Common myeloid progenitor, CD34-positive (primary cell): ENCODE measurements at places on chromosomes 7 and 10.
A peak's percentile ranks its signal among the peaks of the same experiment; 100 is the strongest.

- peak; percentile 66 for DNase-seq
- peaks cover 29% of the 10 kb centered on the region for H3K27me3 ChIP-seq
- H3K4me1 ChIP-seq, result no peaks in the 10 kb centered on the region
Observed at GRCh38 chr10:123967626-123968243, 76.1 kb upstream of the CPXM2 start.

- no peak overlapping the region for H3K4me3 ChIP-seq
- H3K27ac ChIP-seq, result no peak overlapping the region
- no peak for DNase-seq
- H3K4me1 ChIP-seq, result no peaks in the 10 kb centered on the region
- peaks cover under 1% of the 10 kb centered on the region for H3K27me3 ChIP-seq
- no peaks in the 10 kb centered on the region for H3K36me3 ChIP-seq
Observed at GRCh38 chr7:117470777-117471176, 9.0 kb upstream of the CFTR start.

DNA sequence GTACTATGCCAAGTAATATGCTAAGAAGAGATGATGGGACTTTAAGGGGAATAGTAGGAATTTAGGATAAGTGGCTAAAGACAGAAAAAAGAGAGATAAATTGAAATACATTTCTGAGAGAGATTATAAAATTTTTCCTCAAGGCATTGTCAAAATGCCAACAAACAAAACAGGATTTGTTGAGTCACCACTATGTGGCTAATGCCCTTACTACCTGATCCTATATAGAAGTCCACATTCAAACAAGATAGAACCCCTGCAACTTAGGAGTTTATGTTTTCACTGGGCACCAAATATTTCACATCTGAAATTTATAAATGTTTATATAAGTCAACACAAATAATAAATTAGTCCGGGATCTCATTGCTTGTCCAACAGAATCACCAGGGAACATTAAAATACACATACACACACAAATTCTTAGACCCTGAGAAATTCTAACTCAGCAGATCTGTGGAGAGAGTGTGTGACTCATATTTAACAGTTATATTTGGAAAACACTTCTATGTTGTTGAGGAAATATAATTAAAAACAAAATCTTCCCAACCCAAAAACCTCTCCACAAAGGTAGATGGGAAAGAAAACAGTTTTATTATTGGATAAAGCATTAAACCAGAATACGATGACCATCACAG, 154.3 kb downstream of the PPP1R3A start:
- H3K4me3 ChIP-seq, result no peak overlapping the region
- H3K4me1 ChIP-seq, result peaks cover 5% of the 10 kb centered on the region
- no peak for DNase-seq
- no peak overlapping the region for H3K27ac ChIP-seq
- no peaks in the 10 kb centered on the region for H3K36me3 ChIP-seq

DNA sequence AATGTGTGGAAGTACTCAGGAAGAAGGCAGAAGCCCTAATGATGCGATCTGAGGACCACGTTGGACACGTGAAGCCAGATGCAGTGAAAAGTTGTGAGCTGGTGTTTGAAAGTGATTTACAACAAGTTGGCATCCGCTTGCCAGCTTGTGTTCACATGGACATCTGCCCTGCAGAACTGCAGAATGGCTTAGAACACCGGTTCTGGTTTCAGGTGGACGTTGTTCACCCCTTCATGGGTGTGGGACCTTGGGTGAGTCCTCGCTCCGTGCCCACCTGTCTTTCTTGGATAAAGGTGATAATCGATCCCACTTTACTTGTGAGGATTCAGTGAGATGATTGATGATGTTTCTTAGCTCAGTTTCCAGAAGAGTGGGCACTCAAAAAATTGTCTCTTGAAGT, 53.8 kb downstream of the CAMK1D start:
- H3K27me3 ChIP-seq, result no peaks in the 10 kb centered on the region
- H3K4me3 ChIP-seq, result no peak overlapping the region
- no peak for DNase-seq
- no peak overlapping the region for H3K27ac ChIP-seq
- peaks cover 10% of the 10 kb centered on the region for H3K4me1 ChIP-seq
- H3K36me3 ChIP-seq, result peaks cover 5% of the 10 kb centered on the region

DNA sequence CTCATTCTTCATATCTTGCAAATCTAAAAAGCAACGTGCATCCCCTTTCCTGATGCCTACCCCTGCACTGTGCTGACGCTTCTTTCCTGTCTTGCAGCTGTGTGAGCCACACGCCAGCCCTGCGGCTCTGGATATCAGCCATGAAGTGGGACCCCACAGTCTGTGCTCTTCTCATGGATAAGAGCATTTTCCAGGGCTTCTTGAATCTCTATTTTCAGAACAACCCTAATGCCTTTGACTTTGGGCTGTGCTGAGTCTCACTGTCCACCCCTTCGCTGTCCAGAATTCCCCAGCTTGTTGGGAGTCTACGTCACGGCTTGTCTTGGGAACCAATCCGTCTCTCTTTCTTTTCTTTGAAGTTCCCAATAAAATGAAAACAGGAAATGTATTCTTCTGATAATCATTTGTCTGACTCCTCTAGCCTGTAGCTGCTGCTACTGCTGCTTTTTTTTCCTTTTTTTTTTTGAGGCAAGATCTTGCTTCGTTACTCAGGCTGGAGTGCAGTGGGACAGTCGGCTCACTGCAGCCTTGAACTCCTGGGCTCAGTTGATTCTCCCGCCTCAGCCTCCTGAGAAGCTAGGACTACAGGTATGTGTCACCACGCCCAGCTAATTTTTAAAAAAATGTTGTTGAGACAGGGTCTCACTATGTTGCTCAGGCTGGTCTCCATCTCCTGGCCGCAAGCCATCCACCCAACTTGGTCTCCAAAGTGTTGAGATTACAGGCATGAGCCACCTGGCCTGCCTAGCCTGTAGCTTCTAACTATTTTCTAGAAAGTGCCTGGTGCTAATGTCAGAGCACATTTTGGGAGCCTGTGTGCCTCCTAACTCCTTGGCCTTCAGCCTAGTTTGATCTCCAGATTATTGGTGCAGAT, 30.3 kb downstream of the GSTO2 start:
- H3K27ac ChIP-seq, result no peak overlapping the region
- H3K4me1 ChIP-seq, result peaks cover 8% of the 10 kb centered on the region
- H3K4me3 ChIP-seq, result no peak overlapping the region
- no peaks in the 10 kb centered on the region for H3K36me3 ChIP-seq
- peak; percentile 49 for DNase-seq

DNA sequence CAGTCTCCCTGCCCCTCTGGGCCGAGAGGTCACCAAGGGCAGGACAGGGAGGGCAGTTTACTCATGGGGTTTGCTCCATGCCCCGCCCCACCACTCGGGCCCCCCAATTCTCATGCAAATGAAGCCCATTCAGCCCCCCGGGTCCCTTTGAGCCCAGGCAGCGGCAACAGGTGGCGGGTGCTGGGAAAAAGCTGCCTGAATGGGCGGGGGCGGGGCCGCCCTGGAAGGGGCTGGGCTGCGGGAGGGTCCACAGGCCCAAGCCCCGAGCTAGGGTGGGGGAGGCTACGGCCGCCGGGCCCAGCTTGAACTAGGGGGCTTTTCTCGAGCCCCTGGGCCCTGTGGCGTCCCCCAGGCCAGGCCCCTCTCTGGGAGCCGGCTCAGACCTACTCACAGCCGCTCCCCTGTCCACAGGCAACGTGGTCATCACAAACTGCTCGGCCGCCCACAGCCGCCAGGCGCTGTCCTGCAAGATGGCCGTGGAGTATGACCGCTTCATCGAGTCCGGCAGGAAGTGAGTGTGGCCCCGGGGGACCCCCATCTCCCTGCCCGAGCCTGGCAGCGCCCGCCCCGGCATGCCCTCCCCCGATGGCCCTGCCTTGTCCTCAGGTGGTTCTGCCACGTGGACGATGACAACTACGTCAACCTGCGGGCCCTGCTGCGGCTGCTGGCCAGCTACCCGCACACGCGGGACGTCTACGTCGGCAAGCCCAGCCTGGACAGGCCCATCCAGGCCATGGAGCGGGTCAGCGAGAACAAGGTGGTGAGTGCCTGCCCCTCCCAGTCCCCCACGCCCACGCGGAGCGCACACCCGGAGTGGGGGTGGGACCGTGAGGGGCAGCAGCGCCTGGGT, 5.5 kb downstream of the LFNG start:
- no peak overlapping the region for H3K4me3 ChIP-seq
- no peak overlapping the region for H3K27ac ChIP-seq
- DNase-seq, result no peak
- H3K27me3 ChIP-seq, result no peaks in the 10 kb centered on the region
- H3K36me3 ChIP-seq, result peaks cover 26% of the 10 kb centered on the region
- H3K4me1 ChIP-seq, result peaks cover 11% of the 10 kb centered on the region

DNA sequence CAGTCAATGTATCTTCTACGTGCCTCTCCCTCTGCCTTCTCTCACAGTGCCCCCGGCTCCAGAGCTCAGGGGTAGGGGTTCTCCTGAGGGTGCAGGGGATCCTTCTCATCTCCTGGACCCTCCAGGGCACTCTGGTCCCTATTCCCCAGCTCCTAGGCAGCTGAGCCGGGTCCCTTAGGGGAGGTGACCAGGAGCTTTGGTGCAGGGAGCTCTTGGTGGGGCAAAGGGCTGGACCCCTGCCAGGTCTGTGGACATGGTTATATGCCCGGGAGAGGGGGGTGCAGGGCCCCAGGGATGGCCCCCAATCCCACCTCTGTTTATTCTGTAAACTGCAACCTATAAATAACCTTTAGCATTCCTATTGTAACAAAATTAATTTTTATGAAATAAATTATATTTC, 16.6 kb upstream of the SLC29A3 start:
- DNase-seq, result no peak
- H3K4me3 ChIP-seq, result no peak overlapping the region
- no peak overlapping the region for H3K27ac ChIP-seq
- no peaks in the 10 kb centered on the region for H3K36me3 ChIP-seq

- DNase-seq, result peak; percentile 47
- no peaks in the 10 kb centered on the region for H3K27me3 ChIP-seq
- peaks cover 5% of the 10 kb centered on the region for H3K4me1 ChIP-seq
- no peak overlapping the region for H3K27ac ChIP-seq
- no peaks in the 10 kb centered on the region for H3K36me3 ChIP-seq
- H3K4me3 ChIP-seq, result no peak overlapping the region
Observed at GRCh38 chr7:24401628-24402593, 117.9 kb downstream of the NPY start.

DNA sequence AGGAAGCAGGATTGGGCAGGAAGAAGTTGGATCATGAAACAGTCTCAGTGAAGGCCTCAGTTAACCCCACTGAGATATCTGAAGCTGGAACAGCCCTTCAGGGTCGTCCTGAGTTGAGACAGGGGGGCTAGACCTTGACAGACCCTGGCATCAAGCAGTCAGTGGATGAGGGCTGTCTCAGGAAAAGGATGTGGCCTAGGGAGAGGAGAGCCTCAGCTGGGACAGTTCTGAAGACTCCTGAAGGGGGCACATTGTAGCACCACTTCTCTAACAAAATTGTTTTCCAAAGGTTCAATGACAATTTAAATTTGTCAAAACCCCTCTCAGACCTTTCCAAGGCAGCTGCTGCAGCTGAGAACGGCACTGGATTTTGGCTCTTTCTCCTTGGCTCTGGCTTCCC, 15.8 kb upstream of the SLK start:
- peaks cover 9% of the 10 kb centered on the region for H3K4me1 ChIP-seq
- H3K27me3 ChIP-seq, result no peaks in the 10 kb centered on the region
- no peak overlapping the region for H3K4me3 ChIP-seq
- no peaks in the 10 kb centered on the region for H3K36me3 ChIP-seq
- no peak overlapping the region for H3K27ac ChIP-seq
- DNase-seq, result no peak

GRCh38 chr10:119100434-119101238, 3.3 kb upstream of the DENND10 start:
- H3K4me1 ChIP-seq, result peaks cover 17% of the 10 kb centered on the region
- no peak overlapping the region for H3K4me3 ChIP-seq
- no peaks in the 10 kb centered on the region for H3K27me3 ChIP-seq
- H3K36me3 ChIP-seq, result no peaks in the 10 kb centered on the region
- DNase-seq, result no peak

- H3K4me1 ChIP-seq, result peaks cover 17% of the 10 kb centered on the region
- H3K36me3 ChIP-seq, result no peaks in the 10 kb centered on the region
- H3K27ac ChIP-seq, result no peak overlapping the region
- H3K27me3 ChIP-seq, result no peaks in the 10 kb centered on the region
- no peak overlapping the region for H3K4me3 ChIP-seq
Observed at GRCh38 chr10:88827671-88828070, 24.0 kb downstream of the ANKRD22 start.

GRCh38 chr10:70575486-70575873, 27.1 kb downstream of the PRF1 start:
- DNase-seq, result no peak
- no peak overlapping the region for H3K27ac ChIP-seq
- no peaks in the 10 kb centered on the region for H3K36me3 ChIP-seq
- H3K4me1 ChIP-seq, result peaks cover 75% of the 10 kb centered on the region
- no peak overlapping the region for H3K4me3 ChIP-seq

DNA sequence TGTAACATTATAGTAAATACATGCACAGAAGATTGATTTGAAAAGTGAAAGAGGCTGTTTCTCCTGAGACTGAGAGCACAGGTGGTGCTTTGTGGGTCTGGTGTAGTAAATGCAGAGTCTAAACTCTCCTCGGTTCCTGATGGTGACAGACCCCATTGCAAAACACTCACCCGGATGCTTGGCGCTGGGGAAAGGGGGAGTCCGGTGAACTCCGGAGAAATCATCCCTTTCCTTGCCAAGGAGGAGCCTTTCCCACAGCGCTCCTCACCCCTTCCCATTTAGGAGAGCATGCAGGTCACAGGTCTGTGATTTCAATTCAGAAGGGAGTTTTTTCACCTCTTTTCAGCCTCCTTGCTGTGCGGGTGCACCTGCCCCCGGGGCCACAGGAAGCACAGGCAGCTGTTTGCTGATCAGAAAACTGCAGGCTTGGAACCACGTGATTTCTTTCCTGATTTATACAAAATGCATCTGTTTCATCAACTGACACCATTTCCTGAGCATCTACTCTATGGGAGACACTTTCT, 75.6 kb upstream of the LYZL2 start:
- no peak overlapping the region for H3K27ac ChIP-seq
- H3K4me1 ChIP-seq, result peaks cover 33% of the 10 kb centered on the region
- peak; percentile 85 for DNase-seq
- H3K27me3 ChIP-seq, result no peaks in the 10 kb centered on the region
